ENCODE measurements at places on chromosomes 16 and 17. TPM values are rescaled to one million over a fixed set of nuclear protein-coding genes. Genes with fewer than 3 reads are reported as not detected.

GRCh38 chr16:71648921-71649320 lies 22.9 kb downstream of the MARVELD3 start:
- DNase-seq, result no peak

DNA sequence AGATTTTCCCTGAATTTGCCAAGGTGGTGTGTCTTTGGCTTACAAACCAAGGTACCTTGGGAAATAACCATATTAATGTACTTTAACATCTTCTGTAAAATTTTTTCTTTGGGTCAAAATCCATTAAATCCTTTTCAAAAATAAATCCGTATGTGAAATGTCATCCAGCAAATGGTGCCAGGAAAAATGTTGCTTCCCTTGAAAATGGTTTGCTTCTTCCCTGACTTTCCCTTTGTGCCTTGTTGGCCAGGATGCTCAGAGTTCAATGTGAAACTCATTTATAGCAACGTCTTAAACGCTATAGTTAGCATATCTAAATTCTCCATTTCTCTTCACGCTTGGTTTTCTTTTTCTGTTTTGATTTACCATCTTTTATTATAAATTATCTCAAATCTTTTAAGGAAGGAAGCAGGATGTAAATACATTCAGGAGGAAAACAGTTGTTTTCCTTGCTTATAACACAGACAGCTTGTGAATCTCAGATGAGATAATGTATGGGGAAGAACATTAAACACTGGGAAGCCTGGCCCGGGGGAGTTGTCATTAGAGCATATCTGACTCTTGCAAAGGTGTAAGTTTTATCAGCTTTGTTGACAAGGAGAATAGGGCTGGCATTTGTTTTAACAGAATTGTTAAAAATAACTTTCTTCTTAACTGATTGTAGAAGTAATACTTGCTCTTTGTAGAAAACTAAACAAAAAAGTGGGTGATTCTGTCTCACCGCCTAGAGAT lies 42.1 kb downstream of the GPRC5B start:
- no peak for DNase-seq

Gene JPH3
- polyA plus RNA-seq, result 0.53 TPM

DNA sequence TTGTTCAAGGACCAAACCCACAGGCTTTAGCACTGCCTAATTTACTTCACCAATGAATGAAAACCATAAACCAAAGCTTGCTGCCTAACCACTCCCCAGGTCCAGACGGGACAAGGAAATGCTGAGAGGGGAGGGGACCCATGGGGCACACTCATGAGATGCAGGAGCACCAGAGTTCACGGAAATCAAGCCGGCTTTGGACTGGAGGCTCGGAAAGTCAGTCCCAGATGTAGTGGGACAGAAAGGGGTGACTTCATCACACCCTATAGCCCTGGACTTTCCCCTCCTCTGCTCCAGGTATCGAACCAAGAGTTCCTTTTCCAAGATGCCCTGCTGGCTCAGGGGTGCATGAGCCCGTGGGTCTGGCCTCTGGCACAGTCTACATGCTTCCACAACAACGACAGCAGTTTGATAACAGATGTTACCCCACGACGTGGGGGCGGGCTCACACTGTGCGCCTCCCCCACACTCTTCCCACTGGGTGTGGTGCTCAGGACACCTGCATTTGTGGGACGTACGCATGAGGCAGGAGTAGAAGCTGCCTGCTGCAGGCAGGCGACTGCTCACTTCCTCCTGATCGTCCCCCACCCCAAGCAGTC lies 63.2 kb downstream of the AMFR start:
- no peak for DNase-seq

Gene DNAH9
- polyA plus RNA-seq, result 1.2 TPM

DNA sequence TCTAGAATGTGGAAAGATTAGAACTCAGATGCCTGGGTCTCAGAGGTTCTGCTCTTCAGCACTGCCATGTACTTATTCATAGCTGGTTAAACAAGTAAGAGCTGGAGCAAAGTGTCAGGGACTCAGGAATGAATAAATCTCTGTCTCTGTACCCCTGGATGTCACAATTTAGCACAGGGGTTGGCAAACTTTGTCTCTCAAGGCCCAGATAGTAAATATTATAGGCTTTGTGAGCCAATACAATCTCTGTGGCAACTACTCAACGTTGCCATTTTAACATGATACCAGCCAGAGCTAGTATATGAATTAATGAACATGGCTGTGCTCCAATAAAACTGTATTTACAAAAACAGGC lies 220.3 kb upstream of the MON1B start:
- no peak for DNase-seq

Gene KIFC3
- 23.7 TPM for polyA plus RNA-seq

Gene STX1B
- 0.47 TPM for polyA plus RNA-seq

DNA sequence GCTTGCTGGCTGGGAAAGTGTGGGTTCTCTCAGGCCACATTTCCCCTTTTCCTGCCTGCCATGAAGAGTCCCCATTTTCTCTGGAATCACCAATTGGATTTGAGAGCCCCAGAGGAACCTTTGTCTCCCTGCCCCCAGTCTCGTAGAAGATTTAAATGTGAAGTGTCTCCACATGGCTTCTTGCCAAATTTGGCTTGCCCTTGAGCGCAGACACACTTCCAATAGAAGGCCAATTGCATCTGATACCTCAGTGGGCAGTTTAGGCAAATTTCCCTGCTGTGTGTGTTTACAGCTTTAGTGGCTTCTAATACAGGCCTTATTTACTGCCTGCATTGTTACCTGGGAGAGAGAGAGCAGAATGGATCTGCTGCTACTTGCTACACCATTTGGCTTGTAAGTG lies 29.7 kb downstream of the CDK5R1 start:
- no peak for DNase-seq

Gene BMERB1
- 77.0 TPM for polyA plus RNA-seq

Gene SLC16A6
- 0.41 TPM for polyA plus RNA-seq

DNA sequence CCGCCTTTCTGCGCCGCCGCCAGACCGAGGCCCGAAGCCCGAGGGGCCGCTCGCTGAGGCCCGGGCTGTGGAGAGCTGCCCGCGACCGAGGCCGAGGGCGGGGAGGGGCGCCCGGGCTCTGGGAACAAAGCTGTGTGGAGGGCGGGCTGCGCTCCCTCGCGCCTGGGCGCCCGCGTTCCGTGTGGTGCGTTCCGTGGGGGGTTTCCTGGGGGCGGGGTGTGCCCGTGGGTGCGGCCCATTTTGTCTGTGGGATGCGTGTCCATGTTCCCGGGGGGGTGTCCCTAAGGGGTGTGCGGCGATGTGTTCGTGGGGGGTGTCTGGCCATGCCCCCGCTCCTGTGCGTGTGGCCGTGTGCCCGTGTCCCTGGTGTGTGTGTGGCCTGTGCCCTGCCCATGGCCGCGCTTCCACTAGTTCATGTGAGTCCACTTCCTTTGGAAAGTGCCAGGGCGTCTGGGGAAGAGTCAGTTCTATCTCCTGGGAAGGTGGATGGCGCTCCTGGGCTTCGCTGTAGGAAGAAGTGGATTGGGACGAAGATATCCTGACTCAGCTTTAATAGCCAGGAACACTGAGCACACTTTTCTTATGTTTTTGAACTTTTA lies 520 bp downstream of the JPT2 start:
- no peak for DNase-seq

- no peak for DNase-seq
Observed at GRCh38 chr17:76880971-76881370, 12.8 kb downstream of the MGAT5B start.

DNA sequence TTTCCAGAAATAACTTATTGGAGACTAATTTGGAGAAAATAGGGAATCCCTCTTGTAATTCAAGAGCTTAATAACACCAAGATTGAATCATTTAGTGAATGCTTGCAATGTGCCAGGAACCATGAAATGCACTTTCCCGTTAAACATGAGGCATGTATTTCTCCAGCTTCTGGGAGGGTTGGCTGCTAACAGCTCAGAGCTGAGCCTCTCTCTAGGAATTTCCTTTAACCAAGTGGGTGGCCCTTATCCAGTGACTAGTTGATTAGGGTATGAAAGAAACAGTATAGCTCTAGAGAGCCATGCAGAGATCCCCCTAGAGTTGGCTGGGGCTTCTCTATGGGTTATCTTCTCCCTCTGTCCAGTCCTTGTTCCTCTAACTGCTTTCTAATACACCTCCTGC lies 356.4 kb upstream of the GOT2 start:
- no peak for DNase-seq

Gene RNF112
- polyA plus RNA-seq, result 17.4 TPM

Gene GHDC
- polyA plus RNA-seq, result 32.0 TPM

Gene PPP1R27
- polyA plus RNA-seq, result not detected

Gene DPEP1
- 0.41 TPM for polyA plus RNA-seq

DNA sequence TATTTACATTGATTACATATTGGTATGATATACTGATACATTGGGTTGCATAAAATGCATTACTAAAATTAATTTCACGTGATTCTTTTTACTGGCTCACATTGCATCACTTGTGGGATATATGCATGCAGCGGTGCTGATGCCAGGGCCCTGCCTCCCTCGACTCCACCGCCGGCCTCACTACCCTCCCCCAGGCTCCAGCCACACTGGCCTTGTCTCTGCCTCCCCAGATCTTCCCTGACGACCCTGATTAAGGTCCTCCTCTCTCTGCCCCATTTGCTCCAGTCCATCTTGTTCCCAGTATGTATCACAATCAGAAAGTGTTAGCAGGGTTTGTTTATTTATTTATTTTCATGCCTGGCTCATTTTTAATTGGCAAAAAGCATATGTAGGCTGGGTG lies 306.8 kb downstream of the FOXL1 start:
- DNase-seq, result no peak

DNA sequence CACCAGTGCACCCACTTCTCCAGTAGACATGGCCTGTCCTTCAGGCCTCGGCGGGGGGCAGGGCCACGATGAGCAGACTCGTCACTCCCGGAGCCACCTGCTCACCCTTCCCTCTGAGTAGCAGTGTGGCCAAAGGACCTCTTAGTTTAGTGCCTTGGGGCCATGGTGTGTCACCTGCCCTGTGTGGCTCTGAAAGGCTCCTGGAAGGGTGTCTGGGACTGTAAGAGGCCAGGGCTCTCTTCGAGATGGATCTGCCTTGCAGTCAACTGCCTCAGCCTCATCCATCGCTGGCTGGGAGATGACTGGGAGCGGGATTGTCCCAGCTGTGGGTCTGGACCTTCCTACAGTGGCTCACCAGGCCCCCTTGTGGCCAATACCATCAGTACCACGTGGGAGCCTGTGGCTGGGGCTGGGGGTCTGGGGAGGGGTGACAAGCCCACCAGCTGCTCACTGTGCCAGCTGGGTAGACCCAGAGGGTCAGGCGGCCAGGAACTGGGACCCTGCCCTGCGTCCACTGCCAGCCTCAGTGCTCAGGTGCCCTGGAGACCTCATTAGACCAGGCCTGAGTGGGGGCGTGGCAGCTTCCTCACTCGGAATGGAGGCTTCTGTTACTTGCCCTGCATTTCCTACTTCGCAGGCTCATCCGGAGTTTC lies 133.4 kb downstream of the OR1D5 start:
- no peak for DNase-seq

Gene SLC6A2
- 0.27 TPM for polyA plus RNA-seq

Gene ENPP7
- polyA plus RNA-seq, result not detected

Gene MFSD11
- polyA plus RNA-seq, result 16.6 TPM

Gene TIGD7
- 9.6 TPM for polyA plus RNA-seq

All from urinary bladder (tissue), 4 donors.